ENCODE measurements at places on chromosomes 4 and X.
A peak's percentile ranks its signal among the peaks of the same experiment; 100 is the strongest.

DNA sequence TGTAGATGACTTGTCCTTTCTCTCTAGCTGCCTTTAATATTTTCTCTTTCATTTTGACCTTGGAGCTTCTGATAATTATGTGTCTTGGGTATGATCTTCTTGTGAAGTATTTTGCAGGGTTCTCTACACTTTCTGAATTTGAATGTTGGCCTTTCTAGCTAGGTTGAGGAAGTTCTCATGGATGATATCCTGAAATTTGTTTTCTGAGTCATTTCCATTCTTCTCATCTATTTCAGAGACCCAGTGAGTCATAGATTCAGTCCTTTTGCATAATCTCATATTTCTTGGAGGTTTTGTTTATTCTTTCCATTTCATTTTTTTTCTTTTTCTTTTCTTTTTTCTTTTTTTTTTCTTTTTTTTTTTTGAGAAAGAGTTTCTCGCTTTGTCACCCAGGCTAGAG, 585.7 kb upstream of the PABPC4L start:
- no peak for DNase-seq

DNA sequence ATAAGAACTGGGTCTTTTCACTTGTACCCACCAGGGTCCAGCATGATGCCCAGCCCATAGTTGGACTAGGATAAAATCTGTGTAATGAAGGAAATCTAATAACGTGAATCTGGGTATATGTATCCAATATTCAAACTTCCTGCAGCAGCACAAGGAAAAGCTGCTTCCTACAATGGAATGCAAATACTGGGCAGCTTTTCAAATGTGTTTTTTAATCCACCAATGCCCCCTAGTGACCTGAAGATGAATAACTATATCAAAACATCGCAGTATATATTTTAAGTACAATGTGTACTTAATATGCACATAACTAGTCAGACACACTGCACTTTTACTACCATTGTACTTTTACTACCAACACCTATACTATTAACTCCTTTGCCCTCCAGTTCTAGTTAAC, 5.3 kb downstream of the APOO start:
- DNase-seq: no peak

DNA sequence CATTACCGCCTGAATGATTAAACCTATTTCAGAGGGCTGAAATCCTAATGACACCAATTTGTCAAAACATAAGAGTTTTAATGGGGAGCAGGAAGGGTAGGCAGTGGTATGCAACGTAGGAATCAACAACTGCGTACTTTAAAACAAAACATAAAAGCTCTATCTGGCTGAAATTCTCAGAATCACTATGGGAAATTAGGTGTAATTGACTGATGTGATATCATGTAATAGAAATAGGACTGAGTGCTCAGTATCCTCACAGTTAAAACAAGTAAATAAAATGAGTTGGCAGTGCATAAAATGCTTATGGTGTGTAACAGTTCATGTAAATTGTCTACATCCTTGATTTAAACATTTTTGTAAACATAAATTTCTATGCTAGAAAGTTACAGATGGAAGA, 13.6 kb upstream of the IGSF1 start:
- DNase-seq: no peak

GRCh38 chr4:10034136-10034535, 12.8 kb upstream of the SLC2A9 start:
- DNase-seq: no peak

GRCh38 chr4:90027565-90027964, 99.6 kb upstream of the CCSER1 start:
- DNase-seq: no peak

GRCh38 chr4:29326816-29327215, 1393.4 kb upstream of the PCDH7 start:
- DNase-seq: no peak

- no peak for DNase-seq
These were observed 2.9 kb downstream of the CFI start for GRCh38 chr4:109798866-109799265.

GRCh38 chrX:139924069-139924695, 8.7 kb downstream of the ATP11C start:
- no peak for DNase-seq

DNA sequence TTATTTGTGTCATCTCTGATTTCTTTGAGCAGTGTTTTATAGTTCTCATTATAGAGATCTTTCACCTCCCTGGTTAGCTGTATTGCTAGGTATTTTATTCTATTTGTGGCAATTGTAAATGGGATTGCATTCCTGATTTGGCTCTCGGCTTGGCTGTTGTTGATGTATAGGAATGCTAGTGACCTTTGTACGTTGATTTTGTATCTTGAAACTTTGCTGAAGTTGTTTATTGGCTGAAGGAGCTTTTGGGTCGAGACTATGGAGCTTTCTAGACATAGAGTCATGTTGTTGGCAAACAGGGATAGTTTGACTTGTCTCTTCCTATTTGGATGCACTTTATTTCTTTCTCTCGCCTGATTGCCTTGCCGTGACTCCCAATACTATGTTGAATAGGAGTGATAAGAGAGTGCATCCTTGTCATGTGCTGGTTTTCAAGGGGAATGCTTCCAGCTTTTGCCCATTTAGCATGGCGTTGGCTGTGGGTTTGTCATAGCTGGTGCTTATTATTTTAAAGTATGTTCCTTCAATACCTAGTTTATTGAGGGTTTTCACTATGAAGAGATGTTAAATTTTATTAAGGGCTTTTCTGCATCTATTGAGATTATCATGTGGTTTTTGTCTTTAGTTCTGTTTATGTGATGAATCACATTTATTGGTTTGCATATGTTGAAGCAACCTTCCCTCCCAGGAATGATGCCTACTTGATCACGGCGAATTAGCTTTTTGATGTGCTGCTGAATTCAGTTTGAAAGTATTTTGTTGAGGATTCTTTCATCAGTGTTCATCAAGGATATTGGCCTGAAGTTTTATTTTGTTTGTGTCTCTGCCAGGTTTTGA, 72.7 kb upstream of the BOD1L1 start:
- DNase-seq: no peak

- peak; percentile 5 for DNase-seq
These were observed 65.1 kb upstream of the CCDC160 start for GRCh38 chrX:134171661-134172587.

DNA sequence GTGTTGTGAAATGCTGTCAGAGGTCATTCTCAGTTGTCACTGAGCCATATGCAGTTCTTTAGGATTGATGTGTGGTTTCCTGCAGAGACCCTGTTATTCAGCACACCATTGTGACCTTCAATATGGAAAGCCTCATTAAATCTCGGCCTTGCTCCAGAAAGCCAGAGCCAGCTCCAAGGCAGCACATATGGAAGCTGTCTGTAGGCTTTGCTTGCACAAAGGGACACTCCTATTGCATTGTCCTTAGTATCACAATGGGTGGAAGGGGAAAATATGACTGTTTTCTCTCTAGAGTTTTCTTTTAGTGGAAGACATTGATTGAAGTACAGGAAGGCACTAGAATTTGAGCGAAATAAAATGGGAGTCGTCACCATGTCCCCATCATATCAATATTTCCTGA, 179.0 kb downstream of the CEP135 start:
- DNase-seq: no peak

DNA sequence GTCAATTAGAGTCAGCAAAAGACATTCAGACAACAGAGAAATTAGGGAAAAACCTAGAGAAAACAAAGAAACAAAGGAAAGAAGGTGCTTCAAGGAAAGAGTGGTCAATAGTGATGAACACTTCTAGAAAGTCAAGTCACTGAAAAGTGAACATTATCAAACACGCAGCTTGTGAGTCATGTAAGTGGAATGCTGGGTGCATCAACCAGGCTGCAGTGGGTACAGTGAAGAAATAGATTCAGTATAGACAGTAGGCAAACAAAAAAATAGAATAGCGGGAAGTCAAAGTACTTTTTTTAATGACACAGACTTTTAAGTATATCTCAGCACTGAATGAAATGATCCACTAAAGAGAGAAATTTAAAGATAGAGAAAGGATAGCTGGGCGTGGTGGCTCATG, 245.8 kb downstream of the ARHGAP24 start:
- DNase-seq: no peak

DNA sequence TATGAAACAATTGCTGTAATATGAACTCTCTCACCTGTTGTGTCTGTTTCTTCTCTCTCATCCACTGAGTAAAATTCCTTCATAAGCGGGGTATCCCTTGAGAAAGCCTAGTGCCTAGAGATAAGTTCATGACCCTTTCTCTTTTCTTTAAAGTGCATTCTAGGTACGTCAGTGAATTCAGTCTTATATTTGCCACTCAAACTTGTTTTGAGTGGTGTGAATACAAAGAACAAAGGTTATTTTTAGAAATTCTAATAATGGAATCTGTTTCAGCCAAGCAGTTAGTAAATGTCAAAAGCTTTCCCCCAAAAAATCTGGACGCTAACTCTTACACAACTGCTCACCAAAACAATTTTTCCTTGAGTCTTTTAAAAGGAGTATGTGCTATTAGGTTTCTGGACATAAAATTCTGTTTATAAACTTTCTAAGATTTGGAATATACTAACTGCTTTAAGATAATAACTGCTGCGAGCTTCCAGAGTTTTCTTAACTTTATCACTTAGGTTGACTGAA, 112.0 kb downstream of the VEGFC start:
- DNase-seq: no peak

DNA sequence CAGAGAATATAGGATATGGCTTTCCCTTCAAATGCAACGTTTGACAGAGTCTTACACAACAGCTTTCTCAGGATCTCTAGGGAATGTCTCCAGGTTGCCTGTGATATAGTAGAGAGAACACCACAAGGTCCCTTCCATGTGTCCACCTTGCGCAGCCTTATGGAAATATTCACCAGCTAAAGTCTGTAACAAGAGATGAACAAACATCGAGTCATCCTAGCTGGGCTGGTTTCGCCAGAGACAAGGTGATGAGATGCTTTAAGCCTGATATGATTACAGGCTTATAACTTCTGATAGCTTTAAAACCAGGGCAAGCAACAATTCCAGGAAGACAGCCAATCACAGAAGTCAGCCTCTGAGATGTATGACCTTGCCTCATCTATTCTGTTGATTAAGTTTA, 83.8 kb downstream of the SEL1L3 start:
- no peak for DNase-seq

DNA sequence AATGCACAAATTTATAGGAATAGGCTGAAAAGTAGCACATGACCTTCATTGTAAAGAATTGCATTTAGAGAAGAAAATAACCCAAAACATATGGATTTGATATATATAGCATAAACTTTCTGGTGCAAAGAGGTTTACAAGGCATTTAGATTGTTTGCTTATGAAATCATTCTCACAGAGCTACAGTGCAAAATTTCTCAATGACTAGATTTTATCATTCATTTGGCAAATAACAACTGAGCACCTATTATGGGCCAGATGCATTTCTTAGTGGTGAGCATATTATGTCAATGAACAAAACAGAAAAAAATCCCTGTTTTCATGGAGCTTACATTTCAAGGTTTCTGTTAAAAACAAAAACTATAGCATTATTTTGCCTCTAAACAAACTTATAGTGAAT, 34.1 kb upstream of the TNIP3 start:
- no peak for DNase-seq

GRCh38 chr4:25838526-25838925, 24.3 kb downstream of the SEL1L3 start:
- DNase-seq: peak; percentile 59

GRCh38 chrX:150983521-150984168, 510 bp downstream of the HMGB3 start:
- DNase-seq: no peak

- DNase-seq: no peak
These were observed 5.6 kb upstream of the NEIL3 start for GRCh38 chr4:177304094-177304493.

GRCh38 chr4:31784558-31784957, 1064.4 kb downstream of the PCDH7 start:
- DNase-seq: no peak

DNA sequence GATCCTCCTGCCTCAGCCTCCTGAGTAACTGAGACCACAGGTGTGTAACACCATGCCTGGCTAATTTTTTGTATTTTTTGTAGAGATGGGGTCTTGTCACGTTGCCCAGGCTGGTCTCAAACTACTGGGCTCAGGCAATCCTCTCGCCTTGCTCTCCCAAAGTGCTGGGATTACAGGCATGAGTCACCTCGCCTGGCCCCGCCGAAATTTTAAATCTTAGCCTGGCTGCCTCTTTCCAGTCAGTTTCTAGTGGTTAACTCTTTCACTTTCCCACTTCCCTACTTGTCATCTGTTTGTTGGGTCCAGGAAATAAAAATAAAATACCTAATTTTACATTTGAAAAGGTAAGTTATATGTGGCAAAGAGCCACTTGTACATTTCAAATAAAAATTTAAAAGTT, 62.4 kb downstream of the TMEM165 start:
- no peak for DNase-seq

- no peak for DNase-seq
These were observed 46.9 kb upstream of the SYTL5 start for GRCh38 chrX:37959212-37960021.

- DNase-seq: no peak
These were observed 181.1 kb upstream of the GPRIN3 start for GRCh38 chr4:89488736-89489135.

- DNase-seq: no peak
These were observed 39.3 kb downstream of the CYTL1 start for GRCh38 chr4:4979971-4980370.

GRCh38 chr4:115770046-115770543, 656.7 kb upstream of the NDST4 start:
- DNase-seq: no peak

DNA sequence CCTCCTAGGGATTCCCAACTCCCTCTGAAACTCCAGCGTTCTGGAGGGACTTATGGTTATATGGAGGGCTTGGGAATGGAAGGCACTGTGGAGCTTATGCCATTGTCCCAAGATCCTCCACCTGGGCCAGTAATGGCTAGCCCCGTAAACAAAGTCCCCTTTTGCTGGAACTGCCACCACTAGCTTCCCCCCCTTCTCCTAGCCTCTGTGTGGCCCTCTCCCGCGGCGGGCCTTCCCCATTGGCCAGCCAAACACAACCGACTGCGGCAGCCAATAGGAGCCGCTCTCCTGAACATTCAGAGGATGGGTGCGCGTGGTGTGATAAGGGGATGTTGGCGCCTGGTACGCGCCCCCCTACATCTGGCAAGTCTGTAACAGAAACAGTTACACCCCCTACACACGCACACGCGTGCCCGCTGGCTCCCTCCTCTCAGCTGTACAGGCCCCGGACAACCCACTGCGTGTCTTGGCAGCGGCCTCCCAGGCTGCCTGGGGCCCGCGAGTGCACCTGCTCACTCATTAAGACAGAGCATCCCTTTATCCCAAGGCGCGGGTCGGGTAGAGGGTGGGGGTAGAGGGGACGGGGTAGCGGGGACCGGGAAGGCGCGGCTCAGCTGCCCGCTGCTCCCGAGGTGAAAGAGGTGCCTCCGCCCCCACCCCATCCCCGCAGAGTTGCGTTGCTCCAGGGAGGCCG, 863 bp upstream of the RAB33A start:
- peak; percentile 79 for DNase-seq

GRCh38 chrX:123801901-123802300, 58.0 kb upstream of the XIAP start:
- DNase-seq: no peak

- DNase-seq: no peak
These were observed 959.2 kb downstream of the FAM133A start for GRCh38 chrX:94633237-94633636.

DNA sequence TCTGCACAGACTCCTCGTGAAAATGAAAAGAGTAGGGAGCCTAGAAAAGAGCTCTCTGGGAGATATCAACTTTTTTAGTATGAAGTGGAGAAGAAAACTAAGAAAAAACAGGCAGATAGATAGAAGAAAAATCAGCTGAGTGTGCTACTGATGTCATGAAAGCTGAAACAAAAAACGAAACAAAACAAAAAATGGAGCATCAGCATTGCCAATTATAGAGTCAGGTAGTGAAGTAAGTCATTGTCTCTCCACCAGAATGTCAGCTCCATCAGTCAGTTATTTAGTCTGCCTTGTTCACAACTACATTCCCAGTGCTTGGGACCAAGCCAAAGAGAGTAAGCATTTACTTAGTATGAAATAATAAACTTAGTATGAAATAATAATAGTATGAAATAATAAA, 595.1 kb downstream of the STPG2 start:
- no peak for DNase-seq
